ENCODE measurements at places on chromosomes 13 and 19.

GRCh38 chr13:95620825-95621498 lies 23.5 kb downstream of the DZIP1 start:
- DNase-seq: no peak

DNA sequence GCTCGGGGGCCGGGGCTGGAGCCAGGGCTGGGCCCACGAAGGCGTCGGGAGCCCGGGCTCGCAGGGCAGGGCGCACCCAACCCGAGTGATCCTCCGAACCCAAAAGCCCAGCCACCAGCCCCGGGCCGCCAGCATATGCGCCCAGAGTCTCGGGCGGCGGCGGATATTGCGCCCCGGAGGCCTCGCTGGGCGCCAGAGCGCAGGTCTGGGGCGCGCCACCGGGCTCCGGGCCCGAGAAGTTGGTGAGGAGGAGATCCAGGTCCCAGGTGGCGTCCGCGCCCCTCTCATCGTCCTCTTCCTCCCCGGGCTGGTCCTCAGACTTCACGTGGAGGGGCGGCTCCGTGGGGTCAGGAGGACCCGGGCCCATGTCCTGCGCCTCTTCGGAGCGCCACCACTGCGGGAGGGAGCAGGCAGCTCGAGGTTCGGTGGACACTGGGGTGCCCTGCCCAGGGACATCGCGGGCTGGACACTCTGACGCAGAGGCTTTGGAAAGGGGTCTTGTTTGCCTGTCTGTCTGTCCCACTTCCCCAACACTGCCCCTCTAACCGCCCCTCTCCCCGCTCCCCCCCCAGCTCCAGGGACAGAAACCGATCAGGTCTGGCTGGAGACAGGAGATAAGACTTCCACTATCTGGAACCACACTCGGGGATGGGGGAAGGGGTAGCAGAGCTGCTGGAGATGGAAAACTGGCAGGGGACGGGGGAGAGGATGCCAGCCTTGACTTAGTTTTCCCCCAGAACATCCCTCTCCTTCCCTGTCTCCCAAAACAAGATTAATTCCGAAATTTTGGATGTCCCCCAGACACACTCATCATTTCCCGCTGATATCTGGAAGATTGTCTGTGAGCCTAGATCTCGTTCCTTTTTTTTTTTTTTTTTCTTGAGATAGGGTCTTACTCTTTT lies 1.0 kb downstream of the KLF1 start:
- DNase-seq: no peak

GRCh38 chr19:4456476-4456842 lies 1.1 kb downstream of the UBXN6 start:
- no peak for DNase-seq

GRCh38 chr13:59415498-59415897 lies 748.2 kb downstream of the DIAPH3 start:
- no peak for DNase-seq

- DNase-seq: no peak
These were observed 26.0 kb downstream of the SBNO2 start for GRCh38 chr19:1147934-1148549.

DNA sequence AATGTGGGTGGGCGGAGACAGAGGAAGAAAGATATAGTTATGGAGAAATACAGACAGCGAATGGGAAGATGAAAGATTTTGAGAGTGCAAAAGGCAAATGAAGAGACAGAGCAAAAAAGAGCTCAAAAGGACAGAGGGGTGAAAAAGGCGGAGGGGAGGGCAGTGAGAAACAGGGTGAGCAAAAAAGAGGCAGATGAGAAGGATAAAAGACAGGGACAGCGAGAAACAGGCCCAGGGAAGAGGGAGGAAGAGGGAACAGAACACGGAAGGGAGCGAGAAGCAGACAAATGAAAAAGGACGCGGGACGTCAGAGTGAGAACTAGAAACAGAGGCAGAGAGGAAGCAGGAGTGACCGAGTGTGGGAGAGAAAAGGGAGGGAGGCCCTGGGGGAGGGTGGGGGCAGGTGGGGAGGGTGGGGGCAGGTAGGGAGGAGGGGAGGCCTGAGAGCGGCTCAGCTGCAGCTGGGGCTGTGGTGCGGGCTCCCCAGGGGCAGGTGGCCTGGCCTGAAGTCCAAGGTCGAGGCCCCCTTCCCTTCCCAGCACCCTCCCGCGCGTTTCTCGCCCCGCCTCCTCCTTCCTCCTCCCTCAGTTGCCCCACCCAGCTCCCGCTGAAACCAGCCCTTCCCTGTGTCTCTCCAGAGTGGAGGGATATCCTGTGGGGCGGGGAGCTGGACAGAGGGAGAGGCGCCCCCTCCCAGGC lies 2.9 kb downstream of the KLK1 start:
- DNase-seq: no peak

GRCh38 chr19:7547159-7547558 lies 11.6 kb downstream of the PNPLA6 start:
- DNase-seq: no peak

- DNase-seq: no peak
These were observed 1954.1 kb downstream of the PCDH9 start for GRCh38 chr13:65275838-65276630.

- no peak for DNase-seq
These were observed 209.1 kb downstream of the UQCRFS1 start for GRCh38 chr19:29003641-29004409.

GRCh38 chr13:93814658-93815057 lies 588.1 kb downstream of the GPC6 start:
- DNase-seq: no peak

GRCh38 chr13:75418997-75419396 lies 63.0 kb downstream of the TBC1D4 start:
- DNase-seq: no peak

DNA sequence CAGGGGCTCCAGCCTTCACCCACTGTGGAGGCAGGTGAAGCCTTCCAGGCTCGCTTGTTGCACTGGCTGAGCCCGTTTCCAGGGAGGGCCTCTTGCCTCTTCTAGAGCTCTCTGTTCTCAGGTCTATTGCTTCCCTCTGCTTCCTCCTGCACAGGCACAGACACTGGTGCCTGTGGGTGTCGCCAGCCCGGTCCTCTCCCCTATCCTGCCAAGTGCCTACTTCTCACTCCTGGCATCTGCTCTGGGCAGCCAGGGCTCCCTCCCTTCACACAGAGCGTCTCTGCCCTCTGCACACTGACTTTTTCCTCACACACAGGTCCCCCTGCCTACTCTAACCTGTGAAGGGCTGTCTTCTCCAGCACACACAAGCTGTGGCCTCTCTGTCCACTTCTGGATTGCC lies 60.3 kb downstream of the SLC7A9 start:
- no peak for DNase-seq

- no peak for DNase-seq
These were observed 44.5 kb downstream of the RUBCNL start for GRCh38 chr13:46342538-46342937.

DNA sequence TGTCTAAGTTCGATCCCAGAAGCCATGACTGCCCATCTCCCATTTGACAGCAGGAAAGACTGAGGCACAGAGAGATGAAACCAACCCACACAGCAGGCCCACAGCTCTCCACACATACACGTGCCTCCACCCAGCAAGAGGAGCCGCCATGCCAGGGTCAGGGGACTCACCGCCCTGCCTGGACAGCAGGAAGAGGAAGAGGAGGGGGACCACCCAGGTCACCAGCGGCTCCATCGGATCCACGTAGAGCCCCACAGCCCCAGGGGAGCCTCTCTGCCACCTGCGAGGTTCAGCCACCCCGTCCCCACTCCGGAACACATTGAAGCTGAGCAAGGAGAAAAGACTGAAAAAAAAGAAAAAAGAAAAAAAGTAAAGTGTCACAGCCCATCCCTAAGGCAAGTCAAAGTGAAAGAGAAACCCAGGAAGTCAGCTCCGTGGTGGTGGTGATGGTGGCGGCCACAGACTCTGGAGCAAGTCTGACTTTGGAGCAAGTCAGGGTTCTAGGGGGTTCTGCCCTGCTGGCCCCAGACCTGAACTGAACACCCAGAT lies at the start of gene IL12RB1:
Gene IL12RB1 (minus strand): TSS at position 345 of the 549 bp plus-strand sequence. CDS start 111 bp downstream, at position 234.
- DNase-seq: peak; percentile 35

- no peak for DNase-seq
These were observed 714.7 kb upstream of the PCDH20 start for GRCh38 chr13:62130062-62130970.

GRCh38 chr13:98080280-98080679 lies 62.6 kb upstream of the FARP1 start:
- DNase-seq: no peak

- DNase-seq: no peak
These were observed 57.3 kb upstream of the UBL3 start for GRCh38 chr13:29907670-29908069.

DNA sequence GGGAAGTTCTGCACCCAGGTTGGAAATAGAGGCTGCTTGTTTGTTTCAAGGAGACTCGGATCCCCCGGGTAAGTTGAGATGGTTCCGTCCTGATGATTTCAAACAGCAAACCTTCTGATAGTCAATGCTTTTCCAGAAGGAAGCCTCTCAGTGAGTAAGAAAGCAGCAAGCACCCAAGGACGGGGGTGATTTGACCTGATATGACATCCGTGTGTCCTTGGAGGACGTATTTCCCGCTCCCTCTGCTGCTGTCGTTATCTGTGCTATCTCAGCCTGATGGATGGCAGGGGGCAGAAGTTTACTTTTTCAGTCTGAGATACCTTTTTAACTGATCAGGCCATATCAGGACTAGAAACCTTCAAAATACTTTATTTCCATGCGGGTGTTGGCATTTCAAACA lies 5.7 kb upstream of the GGACT start:
- no peak for DNase-seq

DNA sequence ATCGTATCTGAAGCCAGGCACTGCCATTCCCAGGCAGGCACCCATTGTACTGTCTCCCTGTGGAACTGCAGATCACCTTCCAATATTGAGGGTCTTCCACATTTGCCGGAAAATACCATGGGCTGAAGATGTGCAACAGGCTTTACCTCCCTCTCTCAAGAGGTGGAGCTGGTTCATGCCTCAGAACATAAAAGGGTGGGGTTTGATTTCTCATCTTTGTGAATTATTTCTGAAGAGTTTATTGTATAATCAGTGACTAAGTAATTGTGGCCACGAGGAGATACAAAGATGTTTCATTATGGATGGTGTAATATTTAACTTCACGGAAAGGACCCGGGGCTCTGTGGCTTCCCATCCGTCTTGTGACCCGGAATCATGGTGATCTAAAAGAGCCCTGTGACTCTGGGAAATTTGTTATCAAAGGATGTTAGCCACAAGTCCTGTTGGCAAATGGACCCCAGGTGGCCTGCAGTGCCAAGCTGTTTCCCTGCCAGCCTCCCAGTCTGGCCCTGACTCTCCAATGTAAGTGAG lies 230.5 kb downstream of the LACC1 start:
- no peak for DNase-seq

GRCh38 chr19:6686628-6686975 lies 16.6 kb upstream of the TNFSF14 start:
- DNase-seq: no peak

- DNase-seq: no peak
These were observed 4.6 kb downstream of the FRY start for GRCh38 chr13:32036126-32036695.

DNA sequence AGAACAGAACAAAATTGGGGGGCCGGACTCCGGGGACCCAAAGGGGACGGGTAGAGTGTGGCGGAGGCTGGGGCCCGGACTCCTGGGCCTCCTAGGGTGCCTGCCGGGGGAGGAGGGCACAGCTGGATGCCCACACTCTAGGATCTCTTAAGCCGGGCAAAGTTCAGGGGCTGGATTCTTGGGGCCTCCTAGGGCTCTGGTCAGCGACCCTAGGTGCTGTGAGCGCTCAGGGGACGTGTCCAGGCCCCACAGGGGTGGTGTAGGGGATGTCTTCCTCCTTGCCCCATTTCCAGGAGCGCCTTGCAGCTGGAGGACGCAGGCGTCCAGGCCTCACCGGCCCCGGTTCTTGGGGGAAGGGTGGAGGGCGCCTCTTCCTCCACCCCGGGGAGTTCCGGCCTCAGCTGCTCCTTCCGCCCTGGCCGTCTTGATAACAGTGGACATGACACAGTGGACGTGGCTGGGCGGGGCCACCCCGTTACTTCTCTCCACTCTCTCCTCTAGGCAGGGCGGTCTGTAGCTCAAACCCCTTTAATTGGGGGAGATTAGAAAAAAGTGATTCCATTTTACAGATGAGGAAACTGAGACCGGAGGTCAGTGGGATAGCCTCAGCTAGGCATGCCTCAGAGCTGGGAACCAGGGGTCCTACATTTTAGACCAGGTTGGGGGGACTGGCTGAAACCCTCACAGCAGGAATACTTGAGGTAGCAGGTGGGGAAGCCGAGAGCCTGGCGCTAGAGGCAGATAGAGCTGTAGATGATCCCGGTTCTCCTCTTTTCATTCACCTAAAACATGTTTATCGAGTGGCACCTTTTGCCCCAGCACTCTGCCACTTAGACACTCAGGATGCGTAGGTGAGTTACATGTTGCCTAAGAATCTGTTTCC lies 705 bp downstream of the STXBP2 start:
- no peak for DNase-seq

Measured in activated T-helper 9 cell treated with anti-CD3 and anti-CD28 coated beads, Interleukin-2, amount 50 U/mL, for 16 hours (primary cell).